ENCODE measurements at places on chromosomes 12 and 14. TPM values are rescaled to one million over a fixed set of nuclear protein-coding genes. Genes with fewer than 3 reads are reported as not detected.

The KRT6C gene
- not detected for total RNA-seq

The BIN2 gene
- total RNA-seq, result not detected

The CLEC7A gene
- total RNA-seq, result not detected

The CLEC2D gene
- total RNA-seq, result 6.9 TPM

The CABP1 gene
- total RNA-seq, result not detected

The PLEKHD1 gene
- total RNA-seq, result under 0.01 TPM

The KRT80 gene
- total RNA-seq, result 0.52 TPM

The SLC2A14 gene
- not detected for total RNA-seq

The RNASE1 gene
- not detected for total RNA-seq

The INTS13 gene
- 28.9 TPM for total RNA-seq

The HPD gene
- total RNA-seq, result 3.2 TPM

The GLIPR1L1 gene
- total RNA-seq, result not detected

Data from articular chondrocyte of knee joint (primary cell).